ENCODE measurements at places on chromosomes 1 and 21.

DNA sequence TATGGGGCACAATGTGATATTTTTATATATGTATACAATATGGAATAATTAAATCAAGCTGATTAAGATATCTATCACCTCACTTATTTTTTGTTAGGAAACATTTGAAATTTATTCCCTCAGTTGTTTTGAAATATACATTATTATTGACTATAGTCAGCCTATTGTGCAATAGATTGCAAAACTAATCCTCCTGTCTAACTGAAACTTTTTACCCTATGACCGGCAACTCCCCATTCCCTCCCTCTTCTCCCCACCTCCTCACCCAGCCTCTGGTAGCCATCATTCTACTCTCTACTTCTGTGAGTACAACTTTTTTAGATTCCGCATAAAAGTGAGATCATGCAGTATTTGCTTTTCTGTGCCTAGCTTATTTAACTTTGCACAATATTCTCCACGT, 117.7 kb upstream of the SGIP1 start:
- DNase-seq: no peak

GRCh38 chr21:32114419-32115035, 164.3 kb downstream of the MIS18A start:
- DNase-seq: no peak

GRCh38 chr21:37463083-37463801, 96.7 kb downstream of the DYRK1A start:
- no peak for DNase-seq

- no peak for DNase-seq
Measured at GRCh38 chr1:84236256-84236655, 65.3 kb upstream of the SAMD13 start.
